Lower lobe of right lung (tissue), 2 donors: ENCODE measurements at places on chromosomes 4 and X.

DNA sequence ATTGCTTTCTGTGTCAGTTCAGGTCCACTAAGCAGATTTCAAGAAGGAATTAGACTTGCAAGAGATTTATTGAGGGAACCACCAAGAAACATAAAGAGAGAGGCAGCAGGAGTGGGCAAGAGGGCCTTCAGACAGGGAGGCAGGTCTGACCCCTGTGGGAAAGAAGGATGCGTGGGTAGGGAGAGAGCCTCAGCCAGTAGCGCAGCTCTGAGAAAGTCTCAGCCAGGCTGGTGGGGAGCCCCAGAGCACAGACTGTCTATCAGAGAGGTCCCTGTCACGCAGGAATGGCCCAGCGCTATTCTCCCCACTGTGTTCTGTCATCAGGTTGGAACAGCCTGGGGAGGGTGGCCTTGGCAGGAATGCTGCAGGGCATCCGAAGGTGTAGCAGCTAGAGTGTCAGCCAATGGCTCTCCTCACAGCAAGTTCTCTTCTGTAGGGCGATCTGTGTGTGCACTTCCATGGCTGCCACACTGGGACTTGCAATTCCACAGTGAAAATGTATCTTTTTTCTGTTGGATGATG is 48.0 kb downstream of the OTC start:
- DNase-seq: no peak

DNA sequence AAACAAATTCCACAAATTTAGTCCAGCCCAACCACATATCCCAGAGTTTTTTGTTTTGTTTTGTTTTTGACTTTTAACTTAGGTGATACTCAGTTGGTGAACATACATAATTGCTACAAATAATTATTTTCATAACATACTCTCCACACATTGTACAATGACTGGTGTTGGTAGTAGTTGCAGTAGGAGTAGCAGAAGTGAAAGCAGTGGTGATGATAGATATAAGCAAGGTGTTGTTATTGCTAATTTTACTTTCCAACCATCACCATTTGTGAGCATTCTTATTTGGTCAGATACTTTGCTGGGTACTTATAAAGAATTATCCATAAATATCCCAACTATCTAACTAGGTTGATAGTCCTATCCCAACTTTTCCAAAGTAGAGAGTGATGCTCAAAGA is 47.3 kb downstream of the ARHGAP24 start:
- no peak for DNase-seq

DNA sequence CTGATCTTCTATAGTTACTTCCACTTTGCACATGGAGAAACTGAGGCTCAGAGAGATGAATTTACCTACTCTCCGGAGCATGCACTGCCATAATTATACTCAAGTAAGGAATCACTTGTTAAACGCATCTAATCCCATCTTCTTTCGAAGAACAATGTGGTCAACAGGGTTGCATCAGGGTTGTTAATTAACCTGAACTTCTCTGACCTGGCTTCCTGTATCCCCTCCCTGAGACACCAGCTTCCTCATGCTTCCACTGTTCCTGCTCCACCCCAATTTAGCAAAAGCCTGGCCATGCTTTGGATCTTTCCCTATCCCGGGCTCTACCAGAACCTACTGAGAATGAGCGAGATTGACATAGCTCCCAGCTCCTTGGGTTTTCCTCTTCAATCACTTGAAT is 136.7 kb downstream of the SMIM20 start:
- DNase-seq: no peak

DNA sequence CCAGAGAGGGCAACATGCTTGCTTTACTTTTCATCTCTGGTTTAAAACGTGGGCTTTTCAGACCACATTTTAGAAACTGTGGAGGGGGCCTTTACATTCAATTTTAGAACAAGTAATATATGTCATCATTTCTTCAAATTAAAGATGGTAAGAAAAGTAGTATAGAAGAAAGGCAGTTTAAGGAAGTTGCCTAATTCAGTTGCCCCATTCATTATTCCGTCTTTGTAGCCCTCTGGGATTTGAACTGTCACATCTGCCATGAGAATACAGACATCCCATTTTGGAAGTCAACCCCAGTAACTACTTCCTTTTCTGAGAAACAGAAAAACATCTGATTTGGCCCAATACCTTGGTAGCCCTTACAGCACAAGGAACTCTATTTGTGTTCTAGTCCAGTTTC is 61.2 kb downstream of the PASD1 start:
- no peak for DNase-seq

DNA sequence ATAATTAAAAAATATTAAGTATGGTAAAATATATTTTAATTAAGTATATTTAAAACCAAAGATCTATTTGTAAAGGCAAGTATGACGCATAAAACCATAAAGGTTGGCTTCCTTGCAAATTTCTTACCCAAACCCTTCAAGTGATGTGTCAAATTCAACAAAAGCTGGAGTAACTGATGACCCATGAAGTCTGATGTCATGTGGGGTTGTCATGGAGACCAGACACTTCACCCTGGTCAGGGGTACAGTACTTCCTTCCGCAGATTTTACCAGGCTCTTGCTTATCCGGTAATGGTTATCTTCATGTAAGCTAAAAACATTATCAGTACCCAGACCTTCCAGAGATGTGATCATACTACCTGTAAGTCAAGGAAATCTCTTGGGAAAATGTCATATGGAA is 170.1 kb downstream of the WDFY3 start:
- DNase-seq: no peak
